ENCODE measurements at places on chromosomes 6 and 20.
A peak's percentile ranks its signal among the peaks of the same experiment; 100 is the strongest.

DNA sequence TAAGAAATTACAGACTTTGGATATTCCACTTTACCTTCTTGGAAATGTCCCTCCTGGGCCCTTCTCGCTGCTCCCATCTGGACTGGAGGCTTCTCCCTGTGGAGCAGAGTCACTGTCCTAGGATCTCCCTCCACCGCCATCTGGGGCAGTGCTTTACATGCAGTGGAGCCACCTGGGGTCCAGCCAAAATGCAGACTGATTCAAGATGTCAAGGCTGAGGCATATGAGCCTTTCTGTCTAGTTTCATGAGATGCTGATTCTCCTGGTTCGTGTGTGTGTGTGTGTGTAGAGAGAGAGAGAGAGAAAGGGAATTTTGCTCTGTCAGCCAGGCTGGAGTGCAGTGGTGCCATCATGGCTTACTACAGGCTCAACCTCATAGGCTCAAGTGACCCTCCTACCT lies 14.9 kb downstream of the MICA start:
- no peak for DNase-seq

- no peak for DNase-seq
These were observed 108.6 kb downstream of the BCKDHB start for GRCh38 chr6:80215063-80215462.

DNA sequence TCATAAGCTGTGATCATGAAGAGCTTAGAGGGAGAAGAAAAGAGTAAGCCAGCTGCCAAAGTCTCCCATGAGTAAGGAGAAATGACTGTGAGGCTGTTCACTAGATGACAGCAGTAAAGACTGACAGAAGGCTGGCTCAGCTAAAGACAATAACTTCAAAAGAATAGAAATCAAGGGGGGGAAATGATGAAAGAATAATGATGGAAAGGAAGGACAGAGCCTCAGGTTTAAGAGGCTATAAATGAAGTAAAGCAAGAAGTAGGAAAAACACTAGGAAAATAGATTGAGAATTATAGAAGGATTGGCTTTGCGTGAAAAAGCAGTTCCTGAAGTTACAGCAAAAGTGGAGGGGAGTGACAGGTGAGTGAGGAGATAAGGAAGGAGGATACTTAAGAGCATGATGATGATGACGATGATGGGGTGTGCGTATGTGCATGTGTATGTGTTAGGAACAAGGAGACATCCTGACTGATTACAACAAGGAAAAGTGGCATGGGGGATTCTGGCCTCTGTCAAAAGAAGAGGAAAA lies 48.2 kb downstream of the HBS1L start:
- no peak for DNase-seq

DNA sequence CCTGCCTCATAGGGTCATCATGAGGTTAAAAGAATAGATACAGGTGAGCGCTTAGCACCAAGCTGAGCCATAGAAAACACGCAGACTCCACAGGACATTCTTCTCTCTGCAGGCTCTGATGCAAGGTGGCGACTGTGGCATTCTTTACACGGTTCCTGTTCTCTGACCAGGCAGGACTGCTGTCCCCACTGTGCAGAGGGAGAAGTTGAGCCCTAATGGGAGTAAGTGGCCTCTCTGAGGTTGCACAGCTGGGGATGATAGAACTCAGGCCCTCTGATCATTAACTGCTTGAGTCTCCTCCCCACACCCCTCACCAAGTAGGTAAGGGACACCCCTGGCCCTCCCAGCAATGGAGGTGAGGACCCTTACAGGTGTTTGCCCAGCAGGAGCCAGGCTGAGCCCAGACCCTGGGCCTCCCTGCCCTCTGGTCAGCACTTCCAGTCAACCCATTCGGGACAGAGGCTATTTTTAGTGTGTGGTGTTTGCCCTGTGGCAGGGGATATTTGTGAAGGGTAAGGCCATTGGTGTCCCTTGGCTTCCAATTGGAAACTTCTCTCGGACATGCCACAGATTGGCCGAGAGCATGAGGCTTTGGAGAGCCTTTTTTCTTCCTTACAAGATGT lies 116.8 kb downstream of the VEGFA start:
- no peak for DNase-seq

- DNase-seq = no peak
These were observed 72.4 kb downstream of the FGD2 start for GRCh38 chr6:37077905-37078296.

DNA sequence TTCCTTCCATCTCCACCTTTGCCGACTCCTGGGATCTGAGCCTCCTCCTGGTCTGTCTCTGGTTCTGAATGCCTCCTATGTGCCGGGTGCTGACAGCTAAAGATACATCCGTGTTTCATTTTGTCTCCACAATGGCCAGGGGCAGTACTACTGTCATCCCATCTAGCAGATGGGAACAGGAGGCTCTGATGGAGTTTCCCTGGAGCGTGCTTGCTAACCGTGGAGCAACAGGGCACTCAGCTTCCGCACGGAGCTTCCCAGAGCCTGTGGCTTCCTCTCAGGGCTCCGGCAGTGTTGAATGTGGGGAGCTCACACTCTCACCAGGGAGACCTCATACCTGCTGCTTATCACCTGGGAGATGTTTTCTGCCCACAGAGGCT lies 11.9 kb upstream of the NPBWR2 start:
- no peak for DNase-seq

DNA sequence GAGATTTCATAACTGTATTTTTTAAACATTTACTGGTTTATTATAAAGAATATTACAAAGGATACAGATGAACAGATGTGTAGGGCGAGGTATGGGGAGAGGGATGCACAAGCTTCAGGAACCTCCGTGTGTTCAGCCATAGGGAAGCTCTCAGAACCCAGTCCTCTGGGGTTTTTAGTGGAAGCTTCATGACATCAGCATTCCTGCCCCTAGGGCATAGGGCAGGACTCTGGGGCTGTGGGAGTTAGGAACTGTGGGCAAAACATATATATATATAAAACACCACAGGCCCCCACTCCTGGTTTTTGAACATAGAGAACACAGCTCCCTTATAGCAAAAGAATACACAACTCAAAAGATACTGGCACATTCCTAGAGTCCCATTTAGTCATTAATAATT lies 21.9 kb downstream of the EFCAB8 start:
- no peak for DNase-seq

GRCh38 chr6:117264369-117264691 lies 1.0 kb upstream of the VGLL2 start:
- no peak for DNase-seq

DNA sequence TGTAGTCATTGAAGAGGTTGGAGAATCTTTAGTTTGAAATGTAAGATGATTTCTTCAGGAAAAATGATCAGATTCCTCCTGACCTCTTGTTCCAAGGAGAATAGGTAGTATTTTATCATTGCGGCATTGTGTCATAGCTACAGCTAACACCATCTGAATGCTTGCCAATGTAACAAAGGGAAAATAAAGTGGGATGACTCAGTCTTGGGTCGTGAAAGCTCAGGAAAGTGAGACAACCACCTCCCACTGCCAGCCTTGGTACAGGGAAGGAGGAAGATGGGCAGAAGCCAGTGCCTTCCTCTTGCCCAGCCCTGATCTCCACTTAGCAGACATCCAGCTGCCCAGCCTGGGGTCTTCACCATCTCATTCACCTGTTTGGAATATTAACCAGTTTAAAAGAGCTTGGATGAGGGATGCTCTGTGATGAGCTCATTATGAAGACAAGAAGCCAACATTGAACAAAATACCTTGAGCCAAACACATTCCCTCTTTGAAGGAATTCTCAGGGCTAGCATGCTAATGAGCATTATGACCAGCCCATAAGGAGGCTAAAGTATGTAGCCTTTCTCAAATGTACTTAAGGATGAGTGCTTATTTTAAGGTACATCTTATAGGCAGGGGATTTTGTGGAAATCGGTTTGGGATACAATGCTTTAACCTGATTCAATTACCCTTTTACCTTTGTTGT lies 40.0 kb upstream of the APCDD1L start:
- DNase-seq = no peak

GRCh38 chr6:130182466-130182865 lies 40.3 kb downstream of the SAMD3 start:
- no peak for DNase-seq

GRCh38 chr20:53750827-53751619 lies 157.4 kb upstream of the ZNF217 start:
- no peak for DNase-seq

DNA sequence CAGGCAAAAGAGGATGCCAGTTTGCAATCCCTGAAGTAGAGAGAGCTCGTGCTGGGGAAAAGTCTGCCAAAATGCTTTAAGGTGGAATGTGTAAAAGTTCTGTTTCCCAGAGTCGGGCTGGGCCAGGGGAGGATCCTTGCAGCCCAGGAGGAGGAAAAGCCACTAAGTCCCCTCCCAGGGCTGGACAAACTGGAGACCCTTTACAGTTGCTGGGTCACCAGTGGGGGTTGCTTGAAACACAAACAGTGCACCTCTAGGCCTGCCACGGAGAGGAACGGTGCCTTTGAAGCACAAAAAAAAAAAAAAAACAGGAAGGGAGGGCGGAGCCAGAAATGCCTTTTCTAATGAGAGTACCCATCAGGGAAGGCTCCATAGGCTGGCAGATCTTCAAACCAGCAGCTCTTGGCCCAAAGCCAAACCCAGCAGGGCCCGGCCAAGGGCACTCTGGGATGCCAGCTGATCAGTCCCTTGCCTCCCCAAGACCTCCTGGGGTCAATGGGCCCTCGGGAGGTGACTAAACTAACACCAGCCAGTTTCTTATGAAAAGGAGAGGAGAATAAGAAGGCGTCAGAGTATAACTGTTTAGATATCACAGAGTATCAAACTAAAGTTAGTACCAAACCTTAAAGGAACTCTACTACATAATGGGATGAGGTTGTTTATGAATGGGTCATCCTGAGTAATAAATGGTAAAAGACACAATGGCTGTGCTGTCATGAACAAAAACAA lies 23.7 kb downstream of the HLA-A start:
- no peak for DNase-seq

- DNase-seq = no peak
These were observed 21.4 kb downstream of the ZFAND3 start for GRCh38 chr6:37840940-37841300.

DNA sequence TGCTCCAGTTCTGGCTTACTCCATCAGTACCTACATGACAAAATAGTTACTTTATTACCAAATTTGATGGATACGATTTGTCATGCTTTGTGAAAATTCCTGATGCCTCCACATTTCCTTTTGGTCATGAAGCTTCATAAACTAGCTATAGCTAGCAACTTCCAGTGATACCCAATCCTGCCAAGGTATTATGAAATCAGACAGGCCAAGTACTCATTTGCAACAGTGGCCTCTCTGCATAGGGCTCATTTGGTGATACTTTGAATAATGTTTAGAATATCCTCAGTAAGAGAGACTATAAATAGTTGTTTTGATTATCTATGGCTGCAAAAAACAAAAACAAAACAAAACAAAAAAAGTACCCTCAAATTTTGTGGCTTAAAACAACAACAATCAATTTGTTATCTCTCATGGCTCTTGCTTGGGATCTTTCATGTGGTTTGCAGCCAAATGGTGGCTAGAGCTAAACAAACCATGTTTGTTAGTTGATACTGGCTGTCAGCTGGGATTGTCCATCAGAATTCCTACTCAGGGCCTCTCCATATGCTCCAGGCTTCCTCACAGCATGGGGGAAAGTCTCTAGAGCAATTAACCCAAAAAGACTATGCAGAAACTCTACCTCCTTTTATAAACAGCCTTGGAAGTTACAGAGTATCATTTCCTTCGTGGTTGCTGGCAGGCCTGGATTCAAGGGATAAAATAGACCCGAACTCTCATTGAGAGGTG lies 10.1 kb upstream of the PRL start:
- no peak for DNase-seq

GRCh38 chr6:108560463-108561308 lies at the start of gene FOXO3:
Gene FOXO3, plus strand, starts transcription at chr6:108560917. Its CDS starts 292 bp downstream, at chr6:108561209.
- DNase-seq = peak; percentile 96

- DNase-seq = no peak
These were observed 322.8 kb downstream of the FARS2 start for GRCh38 chr6:5584078-5584482.

GRCh38 chr20:13648291-13649228 lies 9.8 kb upstream of the TASP1 start:
- DNase-seq = no peak

GRCh38 chr6:109348226-109348625 lies 34.0 kb downstream of the CD164 start:
- no peak for DNase-seq

DNA sequence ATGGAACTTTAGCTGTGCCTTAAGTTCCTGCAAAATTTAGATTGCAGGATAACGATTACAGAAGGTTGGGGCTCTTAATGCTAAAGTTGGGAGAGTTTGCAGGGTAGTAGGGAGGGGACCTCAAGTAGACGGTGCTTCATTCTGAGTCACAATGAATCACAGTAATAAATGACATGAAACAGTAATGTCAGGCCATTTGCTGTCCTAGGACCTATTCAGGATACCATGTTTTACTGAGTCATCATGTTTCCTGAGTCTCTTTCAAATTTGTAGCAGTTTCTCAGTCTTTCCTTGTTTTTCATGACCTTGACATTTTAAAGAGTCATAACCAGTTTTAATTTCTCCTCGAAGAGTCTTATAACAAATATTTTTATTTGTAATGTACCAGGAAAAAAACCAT lies 406.9 kb upstream of the MAP3K7 start:
- no peak for DNase-seq

DNA sequence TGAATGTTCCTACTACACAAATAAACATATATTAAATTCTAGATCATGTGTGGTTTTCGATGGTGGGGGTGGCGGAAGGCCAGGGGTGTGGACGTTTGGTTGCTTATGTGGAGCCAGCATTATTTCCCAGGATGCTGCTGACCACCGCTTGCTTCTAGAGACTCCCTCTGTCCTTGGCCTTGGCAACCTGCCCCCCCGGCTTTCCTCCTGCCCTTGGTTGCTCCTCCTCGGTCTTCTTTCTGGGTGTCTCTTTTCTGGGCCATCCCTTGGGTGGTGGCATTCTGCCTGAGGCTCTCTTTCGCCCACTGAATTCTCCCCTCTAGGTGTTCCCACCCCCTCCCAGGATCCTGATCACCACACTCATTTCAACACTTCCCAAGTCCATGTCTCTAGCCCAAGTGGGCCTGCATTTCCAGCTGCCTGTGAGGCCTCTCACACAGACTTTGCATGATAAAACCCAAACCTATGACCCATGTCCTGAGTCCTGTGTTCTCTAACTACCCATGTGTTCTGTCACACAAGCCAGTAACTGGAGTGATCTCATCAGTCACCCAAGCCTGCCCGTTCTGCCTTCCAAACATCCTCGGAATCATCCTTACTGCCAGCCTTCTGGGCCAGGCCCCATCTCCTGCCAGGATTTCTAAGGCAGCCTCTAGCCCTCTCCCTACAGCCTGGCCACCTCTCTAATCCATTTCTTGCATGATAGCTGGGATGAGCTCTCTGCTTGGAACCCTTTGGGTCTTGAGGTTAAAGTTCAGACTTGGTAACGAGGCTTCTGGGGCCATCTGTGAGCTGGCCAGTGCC lies 71.2 kb downstream of the CDS2 start:
- DNase-seq = no peak

All from HuH-7.5 (cell line).